Karpas-422 (cell line): ENCODE measurements at places on chromosomes 13 and 19. TPM values are rescaled to one million over a fixed set of nuclear protein-coding genes. Genes with fewer than 3 reads are reported as not detected.

The AXL gene
- not detected in 2 replicates for total RNA-seq

The SLC17A7 gene
- total RNA-seq = 0.47 and 0.63 TPM in 2 replicates

The ERICH4 gene
- total RNA-seq = not detected in 2 replicates

The KCNRG gene
- 3.4 and 4.5 TPM in 2 replicates for total RNA-seq

The MEF2B gene
- 395 and 679 TPM in 2 replicates for total RNA-seq

The SMIM24 gene
- total RNA-seq = 0.89 and 1.2 TPM in 2 replicates

The LINGO3 gene
- total RNA-seq = not detected in 2 replicates

The NFIX gene
- total RNA-seq = 0.04 and 0.18 TPM in 2 replicates

The PSG7 gene
- not detected in 2 replicates for total RNA-seq

The FFAR2 gene
- total RNA-seq = not detected in 2 replicates

The WDR62 gene
- total RNA-seq = 9.4 and 10.9 TPM in 2 replicates

The EBI3 gene
- not detected in 2 replicates for total RNA-seq

The CPB2 gene
- total RNA-seq = not detected in 2 replicates

The PSG3 gene
- total RNA-seq = not detected in 2 replicates

The FUT2 gene
- total RNA-seq = not detected in 2 replicates
